ENCODE measurements at places on chromosomes 4 and X.
A peak's percentile ranks its signal among the peaks of the same experiment; 100 is the strongest.

DNA sequence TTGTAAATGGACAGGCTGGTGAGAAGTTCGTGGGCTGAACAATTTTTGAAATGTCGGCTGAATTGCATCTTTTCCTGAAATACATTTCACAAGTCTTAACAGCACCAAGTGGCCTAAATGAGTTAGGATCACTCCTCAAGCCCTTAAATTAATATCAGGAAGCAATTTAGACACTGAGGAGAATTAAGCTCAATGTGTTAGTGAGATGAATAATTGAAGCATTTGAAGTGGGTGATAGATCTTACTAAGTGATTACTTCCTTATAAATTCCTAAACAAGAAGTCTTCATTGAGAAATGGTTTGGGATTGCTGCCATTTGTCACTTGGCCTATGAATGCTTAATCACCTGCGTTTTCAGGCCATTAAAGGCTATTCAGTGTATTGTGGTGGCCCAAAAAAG lies 116.8 kb downstream of the NAA11 start:
- DNase-seq, result no peak

DNA sequence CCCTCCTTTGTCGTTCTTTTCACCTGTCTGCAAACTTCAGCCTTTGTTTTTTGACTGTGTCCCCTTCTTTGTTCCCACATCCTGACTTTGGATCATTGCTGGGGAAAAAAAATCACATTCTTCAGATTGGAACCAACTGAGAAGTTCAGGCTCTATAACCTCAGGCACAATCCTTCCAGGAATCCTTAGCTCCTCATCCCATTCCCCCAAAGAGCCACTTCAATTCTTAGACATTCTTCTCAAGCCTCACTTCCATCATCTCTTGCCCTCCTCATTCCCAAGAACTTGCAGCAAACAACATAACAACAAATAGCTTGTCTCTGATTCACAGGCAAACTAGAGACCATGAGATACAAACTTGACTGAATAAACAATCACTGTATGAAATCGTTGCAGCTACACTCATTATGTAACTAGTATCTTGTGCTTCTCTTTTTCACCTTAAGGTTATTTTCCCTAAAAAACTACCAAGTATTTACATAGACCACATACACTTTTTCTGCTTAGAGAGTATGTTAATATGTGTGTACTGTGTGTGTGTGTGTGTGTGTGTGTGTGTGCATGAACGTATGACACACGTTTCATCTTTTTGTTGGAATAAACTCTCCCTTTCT lies 26.4 kb upstream of the PGM2 start:
- no peak for DNase-seq

GRCh38 chr4:7324651-7325121 lies 110.0 kb downstream of the PSAPL1 start:
- DNase-seq, result no peak

DNA sequence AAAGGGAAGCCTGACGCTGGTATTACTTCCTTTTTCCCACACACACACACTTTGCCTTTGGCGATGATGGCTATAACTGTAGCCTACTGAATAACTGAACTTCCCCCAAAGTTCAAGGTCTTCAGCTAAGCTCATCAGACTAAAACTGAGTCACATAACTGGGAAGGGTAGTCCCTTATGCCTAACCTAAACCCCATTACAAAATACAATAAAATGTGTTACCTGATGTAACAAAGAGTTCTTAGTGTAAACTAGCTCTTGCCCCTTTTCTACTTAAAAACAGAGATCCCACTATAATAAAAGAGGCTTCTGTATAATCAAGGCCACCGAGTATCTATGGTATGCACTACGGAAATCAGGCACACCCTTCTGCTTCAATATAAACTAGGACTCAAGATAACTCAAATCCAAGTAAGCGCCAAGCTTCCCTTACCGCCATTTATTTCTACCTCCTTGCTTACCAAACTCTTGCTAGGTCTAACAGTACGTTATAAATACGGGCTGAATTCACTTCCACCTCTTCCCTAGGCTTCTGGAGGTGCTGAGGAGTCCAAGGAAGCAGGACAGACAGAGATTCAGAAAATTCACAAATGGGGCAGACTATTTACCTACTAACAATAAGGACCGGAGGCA lies 2.4 kb downstream of the OTUD4 start:
- DNase-seq, result peak; percentile 4

GRCh38 chr4:36043241-36043640 lies 201.1 kb downstream of the ARAP2 start:
- no peak for DNase-seq

DNA sequence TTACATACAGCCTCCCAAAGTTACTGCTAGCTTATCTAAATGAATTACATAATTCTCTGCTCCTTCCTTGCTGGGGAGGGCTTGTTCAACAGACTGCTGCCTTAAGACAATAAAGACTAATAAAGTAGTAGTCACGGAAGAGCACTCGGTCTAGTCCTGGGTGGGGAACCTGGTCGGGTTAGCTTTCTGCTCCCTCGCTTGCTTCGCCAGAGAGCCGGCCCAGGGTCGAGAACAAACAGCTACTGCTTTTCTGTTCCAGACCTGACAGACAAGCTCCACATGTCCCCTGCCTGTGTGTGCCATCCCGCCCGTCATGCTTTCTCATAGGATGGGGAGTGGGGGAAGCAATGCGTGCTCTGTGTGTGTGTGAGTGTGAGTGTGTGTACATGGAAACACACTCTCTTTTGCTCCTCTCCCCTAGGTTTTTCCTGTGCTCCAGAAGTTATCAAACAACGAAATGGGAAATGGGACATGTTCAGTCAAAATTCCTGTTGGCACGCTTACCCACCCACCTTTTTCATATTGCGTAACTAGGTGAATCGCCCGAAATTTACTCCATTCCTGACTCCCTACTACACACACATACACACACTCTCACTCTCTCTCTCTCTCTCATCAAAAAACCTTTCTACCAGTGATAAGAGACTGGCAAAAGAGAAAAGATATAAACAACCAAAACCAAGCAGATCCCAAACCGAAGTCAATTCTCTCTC lies 1.3 kb downstream of the NPY1R start:
- no peak for DNase-seq

GRCh38 chr4:184274286-184274951 lies 56.7 kb upstream of the ENPP6 start:
- no peak for DNase-seq

DNA sequence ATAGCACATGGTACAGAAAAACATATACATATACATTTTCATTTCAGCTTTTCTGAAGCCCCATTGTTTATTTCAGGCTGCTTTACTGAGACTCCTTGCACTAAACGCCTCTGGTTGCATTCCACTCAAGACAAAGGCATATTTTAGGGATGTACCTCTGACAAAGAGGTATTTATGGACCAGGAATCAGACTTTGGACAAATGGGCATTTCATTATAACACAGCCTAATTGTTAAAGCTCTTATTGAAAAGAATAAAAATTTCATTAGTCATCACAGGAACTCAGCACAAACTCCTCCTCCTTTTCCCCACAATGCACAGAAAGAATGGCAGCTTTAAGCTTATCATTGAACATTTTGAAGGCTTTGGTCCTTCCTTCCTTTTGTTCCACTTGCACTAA lies 62.9 kb upstream of the UGT8 start:
- DNase-seq, result no peak

DNA sequence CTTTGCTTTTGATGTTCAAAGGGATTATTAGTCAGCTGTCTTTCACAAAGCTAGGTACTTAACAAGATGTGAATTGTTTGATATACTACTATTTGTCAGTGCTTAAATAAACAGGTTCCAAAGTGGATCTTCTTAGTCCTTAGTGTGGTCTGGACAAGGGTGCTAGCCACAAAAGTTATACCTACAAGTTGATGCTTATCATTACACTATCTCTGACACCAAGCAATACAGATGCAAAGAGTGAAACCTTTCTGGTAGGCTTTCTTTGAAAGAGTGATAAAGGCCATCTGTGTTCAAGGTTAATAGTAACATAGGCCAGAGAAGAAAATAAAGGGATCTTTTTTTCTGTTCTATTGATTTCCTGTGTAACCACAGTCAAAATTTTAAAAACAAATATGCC lies 12.2 kb upstream of the RBPJ start:
- DNase-seq, result no peak

DNA sequence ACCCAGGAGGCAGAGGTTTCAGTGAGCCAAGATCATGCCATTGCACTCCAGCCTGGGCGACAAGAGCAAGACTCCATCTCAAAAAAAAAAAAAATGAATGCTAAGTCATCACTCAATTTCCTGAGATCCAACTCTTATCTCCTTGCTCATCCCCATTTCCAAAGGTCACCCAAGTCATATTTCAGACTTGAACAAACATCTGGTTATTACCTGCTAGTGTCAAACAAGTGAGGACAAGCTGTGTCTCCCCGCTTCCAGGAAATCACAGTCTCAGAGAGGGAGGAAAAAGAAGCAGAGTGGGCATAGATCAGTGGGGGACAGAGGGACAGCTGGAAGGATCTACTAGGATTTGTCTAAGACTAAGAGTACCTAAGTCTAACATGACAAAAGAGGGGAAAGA lies 147.5 kb upstream of the FUNDC1 start:
- no peak for DNase-seq

- no peak for DNase-seq
These were observed 8.6 kb upstream of the CDKN2AIP start for GRCh38 chr4:183435803-183436202.

GRCh38 chr4:13541176-13541604 lies 3.1 kb downstream of the NKX3-2 start:
- DNase-seq, result no peak

- DNase-seq, result no peak
These were observed 39.3 kb upstream of the LPAR4 start for GRCh38 chrX:78708262-78708661.

DNA sequence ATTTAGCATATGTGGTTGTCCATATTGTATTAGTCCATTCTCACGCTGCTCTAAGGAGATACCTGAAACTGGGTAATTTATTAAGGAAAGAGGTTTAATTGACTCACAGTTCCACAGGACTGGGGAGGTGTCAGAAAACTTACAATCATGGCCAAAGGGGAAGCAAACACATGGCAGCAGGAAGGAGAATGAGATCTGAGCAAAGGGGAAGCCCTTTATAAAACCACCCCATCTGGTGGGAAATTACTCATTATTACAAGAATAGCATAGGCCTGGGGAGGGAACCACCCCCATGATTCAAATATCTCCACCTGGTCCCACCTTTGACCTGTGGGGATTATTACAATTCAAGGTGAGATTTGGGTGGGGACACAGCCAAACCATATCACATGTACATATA lies 122.6 kb upstream of the ANK2 start:
- no peak for DNase-seq
